ENCODE measurements at places on chromosomes 16 and 17. TPM values are rescaled to one million over a fixed set of nuclear protein-coding genes. Genes with fewer than 3 reads are reported as not detected.

- H3K27ac ChIP-seq: no peak overlapping the region
- H3K27me3 ChIP-seq: no peaks in the 10 kb centered on the region
- H3K36me3 ChIP-seq: no peaks in the 10 kb centered on the region
- H3K4me1 ChIP-seq: no peaks in the 10 kb centered on the region
- H3K4me3 ChIP-seq: no peak overlapping the region
Observed at GRCh38 chr17:229709-230394, 48.4 kb upstream of the DOC2B start.

GRCh38 chr16:29815032-29815721 lies 775 bp upstream of the PAGR1 start:
- peak overlapping the region; percentile 65 for H3K4me3 ChIP-seq
- H3K4me1 ChIP-seq: no peaks in the 10 kb centered on the region
- H3K27ac ChIP-seq: peak overlapping the region; percentile 94
- peaks cover 10% of the 10 kb centered on the region for H3K36me3 ChIP-seq

GRCh38 chr17:42225646-42226045 lies 31.4 kb upstream of the GHDC start:
- no peaks in the 10 kb centered on the region for H3K27me3 ChIP-seq
- no peak for DNase-seq

DNA sequence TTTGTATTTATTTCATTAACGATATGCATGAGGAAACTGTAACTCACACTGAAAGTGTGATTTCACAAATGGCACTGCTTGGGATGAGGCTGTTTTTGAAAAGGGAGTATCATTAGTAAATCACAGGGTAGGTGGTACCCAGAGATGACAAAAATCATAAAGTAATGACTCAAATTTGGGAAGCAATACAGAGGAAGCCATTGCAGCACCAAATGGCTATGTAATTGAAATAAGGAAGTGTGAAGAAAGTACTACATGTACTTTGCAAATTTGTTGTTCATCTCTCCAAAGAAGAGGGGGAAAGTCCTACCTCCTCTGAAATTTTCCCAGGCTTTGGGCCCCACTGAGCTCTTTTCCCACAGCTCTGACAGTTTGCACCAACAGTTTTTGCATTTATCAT lies 12.3 kb upstream of the ABCC12 start:
- H3K27ac ChIP-seq: no peak overlapping the region
- DNase-seq: no peak
- H3K4me3 ChIP-seq: no peak overlapping the region
- H3K36me3 ChIP-seq: no peaks in the 10 kb centered on the region

DNA sequence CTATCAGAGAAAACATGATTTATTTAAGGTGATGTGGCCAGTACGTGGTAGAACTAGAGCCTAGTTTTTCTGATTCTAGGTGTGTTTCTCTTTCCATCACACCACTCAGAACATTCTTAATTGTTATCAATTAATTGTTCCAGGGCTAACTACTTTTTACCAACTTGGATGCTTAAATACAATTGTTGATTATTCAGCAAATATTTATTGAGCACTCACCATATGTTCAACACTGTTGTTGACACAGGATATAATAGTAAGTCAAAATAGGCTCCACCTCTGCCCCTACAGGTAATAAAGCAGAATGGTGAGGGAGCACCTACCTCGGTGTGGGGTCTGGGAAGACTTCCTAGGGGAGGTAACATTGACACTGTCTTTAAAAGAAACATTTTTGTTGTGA lies 16.1 kb downstream of the GNAO1 start:
- H3K36me3 ChIP-seq: no peaks in the 10 kb centered on the region
- DNase-seq: no peak
- no peak overlapping the region for H3K27ac ChIP-seq
- no peaks in the 10 kb centered on the region for H3K4me1 ChIP-seq
- no peak overlapping the region for H3K4me3 ChIP-seq
- H3K27me3 ChIP-seq: no peaks in the 10 kb centered on the region

- H3K27me3 ChIP-seq: no peaks in the 10 kb centered on the region
- H3K4me1 ChIP-seq: no peaks in the 10 kb centered on the region
- H3K36me3 ChIP-seq: peaks cover 74% of the 10 kb centered on the region
- DNase-seq: no peak
Observed at GRCh38 chr16:57235128-57236021, 9.7 kb upstream of the ARL2BP start.

DNA sequence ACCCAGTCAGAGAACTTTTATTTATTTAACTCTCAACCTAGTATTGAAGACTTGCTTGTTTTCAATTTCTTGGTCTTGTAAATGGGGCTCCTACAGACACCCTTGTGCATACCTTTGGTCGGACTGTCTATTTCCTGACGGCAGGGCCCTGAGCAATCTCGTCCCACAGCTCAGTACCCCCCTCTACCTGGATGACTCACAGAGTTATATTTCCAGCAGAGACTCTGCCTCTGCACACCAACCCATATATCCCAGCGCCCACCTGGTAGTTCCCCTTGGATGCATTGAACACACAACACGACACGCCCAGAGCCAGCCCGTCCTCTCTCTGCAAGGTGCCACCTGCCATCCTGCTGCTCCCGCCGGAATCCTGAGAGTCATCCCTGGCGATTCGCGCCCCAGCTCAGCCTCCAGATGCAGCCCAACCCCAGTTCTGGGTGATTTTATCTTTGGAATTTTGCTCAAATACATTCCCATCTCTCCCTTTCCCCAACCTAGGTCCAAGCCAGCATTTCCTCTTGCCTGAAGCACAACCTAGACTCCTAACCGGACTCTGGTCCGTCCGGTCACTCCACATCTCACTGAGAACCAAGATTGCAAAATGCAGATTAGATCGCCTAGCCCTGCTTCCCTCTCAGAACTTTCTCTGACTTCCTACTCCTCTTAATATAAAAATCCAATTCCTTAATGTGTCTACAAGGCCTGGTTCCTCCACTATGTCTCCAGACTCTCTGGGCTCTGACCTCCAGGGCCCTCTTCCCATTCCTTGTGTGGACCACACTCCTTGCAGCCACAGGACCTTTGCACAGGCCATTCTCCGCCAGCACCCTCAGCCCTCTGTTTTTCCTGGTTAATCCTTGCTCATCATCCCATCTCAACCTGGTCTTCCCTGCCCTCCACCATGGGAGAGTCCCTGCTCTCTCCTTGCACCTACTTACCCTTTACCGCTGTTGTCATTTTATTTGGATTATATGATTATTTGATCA lies 129.2 kb downstream of the SEC14L1 start:
- H3K4me1 ChIP-seq: no peaks in the 10 kb centered on the region
- H3K27me3 ChIP-seq: no peaks in the 10 kb centered on the region
- no peak overlapping the region for H3K27ac ChIP-seq
- H3K4me3 ChIP-seq: no peak overlapping the region

- H3K4me3 ChIP-seq: no peak overlapping the region
- no peaks in the 10 kb centered on the region for H3K4me1 ChIP-seq
- no peak for DNase-seq
Observed at GRCh38 chr16:17939122-17939536, 397.4 kb downstream of the NPIPA8 start.

GRCh38 chr16:78444-79150 lies 572 bp downstream of the MPG start:
- peak overlapping the region; percentile 84 for H3K4me3 ChIP-seq
- DNase-seq: no peak
- H3K4me1 ChIP-seq: no peaks in the 10 kb centered on the region

GRCh38 chr16:86611941-86612340 lies 33.6 kb downstream of the FOXL1 start:
- no peak overlapping the region for H3K4me3 ChIP-seq
- H3K36me3 ChIP-seq: no peaks in the 10 kb centered on the region
- no peaks in the 10 kb centered on the region for H3K4me1 ChIP-seq
- peak overlapping the region; percentile 55 for H3K27ac ChIP-seq

DNA sequence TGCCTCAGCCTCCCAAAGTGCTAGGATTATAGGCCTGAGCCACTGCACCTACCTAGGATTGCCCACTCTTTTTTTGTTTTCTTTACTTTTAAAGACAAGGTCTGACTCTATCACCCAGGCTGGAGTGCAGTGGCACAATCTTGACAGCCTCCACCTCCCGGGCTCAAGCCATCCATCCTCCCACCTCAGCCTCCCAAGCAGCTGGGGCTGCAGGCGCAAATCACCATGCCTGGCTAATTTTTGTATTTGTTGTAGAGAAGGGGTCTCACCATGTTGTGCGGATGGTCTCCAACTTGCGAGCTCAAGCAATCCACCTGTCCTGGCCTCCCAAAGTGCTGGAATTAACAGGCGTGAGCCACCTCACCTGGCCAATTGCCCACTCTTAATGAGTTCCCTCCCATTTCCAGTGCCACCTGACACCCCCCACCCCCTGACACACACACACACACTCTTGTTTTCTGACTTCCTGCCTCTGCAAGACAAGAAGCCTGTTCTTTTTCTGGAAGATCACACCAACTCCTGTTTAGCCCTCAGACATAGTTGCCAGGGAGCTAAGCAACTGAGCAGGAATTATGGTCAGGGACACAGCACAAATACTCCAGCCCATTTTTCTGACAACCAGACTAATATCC lies 2.6 kb downstream of the OVCA2 start:
- H3K4me1 ChIP-seq: peaks cover 42% of the 10 kb centered on the region
- no peaks in the 10 kb centered on the region for H3K27me3 ChIP-seq
- no peak overlapping the region for H3K27ac ChIP-seq
- DNase-seq: no peak

DNA sequence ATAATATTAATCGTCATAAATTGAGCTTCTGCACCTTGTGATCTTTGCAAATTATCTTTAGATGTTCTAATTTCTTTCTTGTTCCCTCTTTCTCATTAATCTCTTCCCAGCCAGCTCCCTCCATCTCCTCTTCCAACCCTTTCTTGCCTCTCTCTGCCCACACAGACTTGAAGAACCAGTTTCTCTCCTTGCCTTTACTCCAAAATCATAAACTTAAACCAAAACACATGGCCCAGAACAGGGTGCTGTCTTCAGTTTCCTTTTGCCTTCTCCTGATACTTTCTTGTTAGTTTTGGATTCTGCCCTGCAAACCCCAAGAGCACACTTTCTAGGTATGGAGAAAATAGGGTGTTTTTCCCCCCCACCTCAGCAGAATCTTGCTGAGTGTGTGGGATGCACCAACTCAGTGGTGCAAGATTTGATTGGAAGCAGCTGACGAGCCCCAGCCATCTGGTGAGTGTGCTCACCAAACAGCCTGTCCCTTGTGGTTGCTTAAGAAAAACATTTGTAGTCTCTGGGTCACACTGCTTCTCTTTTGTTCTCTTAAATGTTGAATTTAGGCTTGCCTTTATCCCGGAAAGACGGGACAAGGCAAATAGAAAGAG lies 175.8 kb upstream of the MAF start:
- DNase-seq: no peak
- H3K27ac ChIP-seq: no peak overlapping the region
- H3K27me3 ChIP-seq: no peaks in the 10 kb centered on the region
- H3K4me1 ChIP-seq: no peaks in the 10 kb centered on the region
- H3K36me3 ChIP-seq: no peaks in the 10 kb centered on the region
- H3K4me3 ChIP-seq: no peak overlapping the region

DNA sequence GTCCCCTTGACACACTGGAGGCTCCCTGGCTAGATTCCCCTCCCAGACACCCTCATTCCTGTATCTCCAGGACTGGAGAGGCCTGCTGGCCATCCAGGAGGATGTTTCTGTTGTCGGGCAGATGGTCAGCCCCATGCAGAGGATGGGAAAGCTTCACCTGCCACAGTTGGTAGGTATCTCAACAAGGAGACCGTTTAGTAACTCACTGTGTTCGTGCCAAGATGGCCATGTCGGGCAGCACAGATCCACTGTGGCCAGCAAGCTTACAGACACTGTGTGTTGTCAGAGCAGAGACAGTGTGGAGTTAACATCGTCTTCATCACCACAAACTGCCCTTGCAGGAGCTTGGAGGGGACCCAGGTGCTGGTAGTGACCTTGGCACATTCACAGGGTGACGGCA lies 390.9 kb downstream of the SEC14L1 start:
- H3K27ac ChIP-seq: no peak overlapping the region
- no peaks in the 10 kb centered on the region for H3K27me3 ChIP-seq
- DNase-seq: no peak
- no peaks in the 10 kb centered on the region for H3K36me3 ChIP-seq
- H3K4me1 ChIP-seq: peaks cover 15% of the 10 kb centered on the region

- H3K27ac ChIP-seq: no peak overlapping the region
- H3K4me3 ChIP-seq: no peak overlapping the region
- no peaks in the 10 kb centered on the region for H3K27me3 ChIP-seq
- H3K36me3 ChIP-seq: no peaks in the 10 kb centered on the region
Observed at GRCh38 chr16:83533193-83533592, 274.6 kb upstream of the HSBP1 start.

DNA sequence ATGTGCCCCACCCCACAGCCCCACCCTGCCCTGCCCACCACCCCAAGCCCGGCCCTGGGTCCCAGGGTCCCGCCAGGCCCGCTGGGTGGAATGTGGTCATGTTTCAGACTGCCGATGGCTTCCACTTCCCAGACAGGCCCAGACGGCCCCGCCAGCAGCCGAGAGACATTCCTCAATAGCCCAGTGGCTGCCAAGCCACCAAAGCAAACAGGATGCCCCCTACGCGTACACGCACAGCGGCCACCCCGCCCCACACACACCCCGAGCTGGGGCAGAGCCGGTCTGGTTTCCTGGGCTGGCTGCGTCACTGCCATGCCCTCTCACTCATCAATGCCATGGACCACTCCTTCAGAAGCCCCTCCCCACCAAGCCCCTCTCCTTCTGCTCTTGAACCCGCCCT lies 1.2 kb upstream of the KRT17 start:
- no peaks in the 10 kb centered on the region for H3K4me1 ChIP-seq
- no peaks in the 10 kb centered on the region for H3K27me3 ChIP-seq
- H3K27ac ChIP-seq: no peak overlapping the region
- no peaks in the 10 kb centered on the region for H3K36me3 ChIP-seq
- DNase-seq: no peak
- H3K4me3 ChIP-seq: no peak overlapping the region

DNA sequence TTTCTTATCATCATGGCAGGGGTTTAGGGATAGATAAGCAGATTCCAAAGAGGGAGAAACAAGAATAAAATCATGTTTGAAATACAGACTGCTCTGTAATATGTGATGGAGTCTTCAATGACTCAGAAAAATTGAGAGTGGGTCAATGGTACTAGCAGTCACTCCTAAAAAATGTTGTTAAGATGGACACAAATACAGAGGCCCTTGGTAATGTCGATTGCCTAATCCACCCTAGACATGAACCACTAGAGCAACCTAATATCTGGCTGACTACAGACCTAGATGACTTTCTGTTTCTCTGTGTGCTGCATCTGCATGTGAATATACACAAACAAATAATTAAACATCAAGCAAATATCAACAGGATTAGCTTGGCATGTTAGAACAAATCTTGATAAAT lies 135.8 kb downstream of the CDH8 start:
- no peak overlapping the region for H3K27ac ChIP-seq
- no peaks in the 10 kb centered on the region for H3K27me3 ChIP-seq
- H3K4me1 ChIP-seq: no peaks in the 10 kb centered on the region
- no peak for DNase-seq
- H3K36me3 ChIP-seq: no peaks in the 10 kb centered on the region

DUXB gene
- total RNA-seq: not detected

PVALEF gene
- total RNA-seq: not detected

NEUROD2 gene
- not detected for total RNA-seq

KRT9 gene
- total RNA-seq: not detected

RNF222 gene
- not detected for total RNA-seq

KRTAP4-9 gene
- not detected for total RNA-seq

SLC12A3 gene
- total RNA-seq: not detected

Data from right atrium auricular region (tissue), 2 donors.